T-helper 1 cell (primary cell): ENCODE measurements at places on chromosomes 12 and 14.

DNA sequence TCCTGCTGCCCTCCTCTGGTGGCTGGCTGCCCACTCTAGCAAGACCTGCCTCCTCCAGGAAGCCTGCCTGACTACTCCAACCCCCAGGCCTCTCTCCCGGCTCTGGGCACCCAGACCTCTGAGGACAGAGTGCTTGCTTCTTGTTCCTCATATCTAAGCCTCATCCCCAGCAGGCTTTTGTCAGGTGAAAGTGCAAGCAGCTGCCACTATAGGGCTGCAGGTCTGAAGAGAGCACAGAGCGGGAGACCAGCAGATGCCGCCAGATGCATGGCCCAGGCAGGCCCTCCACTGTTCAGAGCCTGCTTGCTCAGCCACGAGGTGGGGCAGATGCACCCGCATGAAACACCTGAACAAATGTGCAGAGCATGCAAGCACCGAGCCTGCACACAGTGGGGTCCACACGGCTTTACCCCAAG, 73.0 kb downstream of the SERPINA3 start:
- no peak for DNase-seq

- no peak for DNase-seq
These were observed 104.5 kb downstream of the ESRRB start for GRCh38 chr14:76480426-76480825.

- no peak for DNase-seq
These were observed 18.0 kb downstream of the LRTM2 start for GRCh38 chr12:1838205-1838993.

- no peak for DNase-seq
These were observed 75.3 kb downstream of the PTPRR start for GRCh38 chr12:70845268-70845667.

DNA sequence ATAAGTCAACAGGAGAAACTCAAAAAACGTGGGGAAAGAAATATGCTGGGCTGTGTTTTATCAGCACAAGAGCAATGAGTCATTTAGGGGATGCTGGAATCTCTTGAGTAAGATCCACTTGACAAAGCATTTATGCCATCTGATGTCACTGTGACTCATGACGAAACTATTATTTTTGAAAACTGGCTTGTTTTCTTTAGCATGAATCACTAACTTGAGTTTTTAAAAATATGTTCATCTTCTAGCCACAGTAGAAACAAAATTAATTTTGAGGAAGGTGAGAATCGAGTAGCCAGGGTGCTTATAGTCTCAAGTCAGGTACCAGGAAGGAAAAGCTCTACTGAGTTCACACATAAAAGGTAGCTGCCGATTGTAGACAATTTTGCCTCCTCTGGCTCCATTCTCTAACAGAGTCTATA, 456.2 kb upstream of the MGAT4C start:
- DNase-seq: no peak

GRCh38 chr12:96015672-96016071, 19.5 kb upstream of the HAL start:
- no peak for DNase-seq

DNA sequence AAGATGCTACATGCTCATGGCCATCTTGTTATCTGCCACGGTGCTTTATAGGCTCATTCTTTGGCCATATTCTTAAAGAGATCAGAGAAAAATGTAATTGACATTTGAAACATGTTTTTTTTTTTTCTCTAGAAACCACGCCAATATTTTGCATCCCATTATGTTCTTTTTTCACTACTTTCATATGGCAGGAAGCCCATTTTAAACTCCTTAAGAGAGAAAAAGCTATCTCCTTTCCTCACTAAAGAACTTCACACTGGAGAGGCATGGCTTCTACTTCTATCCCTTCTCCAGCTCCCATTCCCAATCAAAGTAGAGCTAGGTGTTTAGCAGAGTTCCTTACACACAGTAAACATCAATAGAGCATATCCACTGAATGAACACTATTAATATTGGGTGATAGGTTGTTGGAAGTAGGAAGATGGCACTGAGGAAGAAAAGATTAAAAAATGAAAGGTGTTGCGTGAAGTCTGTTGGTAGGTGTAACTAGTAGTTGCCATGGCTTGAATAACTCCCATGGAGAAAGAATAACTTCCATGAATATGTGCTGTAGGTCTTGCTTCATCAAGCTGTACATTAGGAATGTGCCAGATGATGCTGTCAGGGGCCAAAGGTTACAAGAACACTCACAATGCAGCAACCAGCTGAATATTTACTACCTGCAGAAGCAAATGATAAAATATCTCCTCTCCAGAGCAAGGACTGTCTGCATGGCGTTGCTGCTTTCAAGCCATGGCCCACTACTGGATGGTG, 178.8 kb downstream of the STXBP6 start:
- no peak for DNase-seq

GRCh38 chr12:12951504-12951903, 466 bp downstream of the GPRC5D start:
- DNase-seq: no peak

- DNase-seq: no peak
These were observed 512.6 kb downstream of the RERGL start for GRCh38 chr12:17577405-17577804.
